Activated CD4-positive, alpha-beta T cell treated with anti-CD3 and anti-CD28 coated beads, Interleukin-2, amount 50 U/mL, for 48 hours (primary cell): ENCODE measurements at places on chromosomes 6 and 20.

DNA sequence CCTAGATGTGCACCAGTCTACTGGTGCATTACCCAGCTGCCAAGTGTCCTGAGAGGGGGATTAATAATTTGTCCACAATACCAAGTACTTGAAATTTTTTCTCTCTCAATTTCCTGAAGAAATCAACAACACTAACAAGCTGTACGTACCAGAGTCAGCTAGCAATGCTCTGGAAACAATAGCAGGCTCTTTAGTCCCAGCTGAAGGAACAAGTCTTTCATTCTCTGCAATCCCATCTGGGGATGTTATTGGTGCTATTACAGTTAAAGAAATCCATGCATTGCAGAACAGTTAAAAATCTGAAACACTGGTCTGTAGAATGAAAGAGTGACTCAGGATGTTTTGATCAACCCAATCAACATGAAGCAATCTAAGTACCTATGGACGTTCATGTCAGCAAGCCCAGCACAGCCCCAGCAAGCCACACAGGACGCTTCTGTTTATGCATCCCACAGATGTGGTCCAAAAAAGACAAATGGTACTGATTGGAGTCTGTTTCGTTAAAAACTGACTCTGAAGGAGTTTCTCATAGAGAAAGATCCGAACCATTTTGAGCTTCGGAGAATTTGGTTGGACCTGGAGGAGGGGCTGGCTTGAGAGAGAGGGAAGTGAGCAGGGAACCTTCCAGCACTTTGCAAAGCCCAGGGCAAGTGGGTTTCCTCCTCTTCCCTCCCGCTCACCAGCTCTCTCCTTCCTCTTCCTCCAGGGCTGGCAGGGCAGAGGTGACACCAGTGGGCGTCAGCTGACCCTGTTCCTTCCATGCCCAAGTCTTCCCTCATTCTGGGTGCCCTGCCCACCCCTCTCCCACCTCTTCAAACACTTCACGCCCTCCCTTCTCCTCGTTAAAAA is 11.9 kb downstream of the PRR18 start:
- no peak for DNase-seq

DNA sequence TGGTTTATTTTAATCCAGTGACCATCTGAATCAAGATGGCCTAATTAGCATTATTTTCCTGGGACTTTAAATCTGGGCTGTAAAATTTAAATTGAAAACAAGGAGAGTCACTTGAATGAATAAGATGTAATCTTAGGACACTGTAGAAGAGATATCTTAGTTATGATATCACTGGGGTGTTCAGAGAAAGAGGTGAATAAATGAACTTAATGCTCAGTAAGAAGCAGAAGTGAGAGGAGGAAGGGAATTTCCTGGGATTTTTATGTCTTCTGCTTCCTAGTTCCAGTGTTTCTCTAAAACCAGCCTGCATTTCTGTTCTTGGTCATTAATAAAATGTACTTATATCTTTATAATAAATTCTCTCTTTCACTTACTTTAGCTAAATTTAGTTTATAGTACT is 136.8 kb upstream of the PTPRK start:
- no peak for DNase-seq

DNA sequence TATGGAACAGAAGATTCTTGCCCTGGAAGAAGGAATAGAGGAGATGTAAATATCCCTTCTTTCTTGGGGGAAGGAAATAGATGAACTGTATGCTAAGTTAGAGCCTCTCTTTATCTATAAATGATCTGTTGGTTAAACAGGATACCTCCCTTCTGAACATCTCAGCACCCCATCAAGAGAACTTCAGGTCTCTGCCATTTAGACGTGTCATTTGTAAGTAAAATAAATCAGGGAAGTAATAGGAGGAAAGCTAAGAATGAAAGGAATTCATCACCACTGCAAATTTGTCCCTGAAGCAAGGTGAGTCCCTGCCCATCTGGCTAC is 42.5 kb upstream of the TNFAIP3 start:
- no peak for DNase-seq

GRCh38 chr6:166490671-166491500 is 95.6 kb downstream of the RAMACL start:
- no peak for DNase-seq

DNA sequence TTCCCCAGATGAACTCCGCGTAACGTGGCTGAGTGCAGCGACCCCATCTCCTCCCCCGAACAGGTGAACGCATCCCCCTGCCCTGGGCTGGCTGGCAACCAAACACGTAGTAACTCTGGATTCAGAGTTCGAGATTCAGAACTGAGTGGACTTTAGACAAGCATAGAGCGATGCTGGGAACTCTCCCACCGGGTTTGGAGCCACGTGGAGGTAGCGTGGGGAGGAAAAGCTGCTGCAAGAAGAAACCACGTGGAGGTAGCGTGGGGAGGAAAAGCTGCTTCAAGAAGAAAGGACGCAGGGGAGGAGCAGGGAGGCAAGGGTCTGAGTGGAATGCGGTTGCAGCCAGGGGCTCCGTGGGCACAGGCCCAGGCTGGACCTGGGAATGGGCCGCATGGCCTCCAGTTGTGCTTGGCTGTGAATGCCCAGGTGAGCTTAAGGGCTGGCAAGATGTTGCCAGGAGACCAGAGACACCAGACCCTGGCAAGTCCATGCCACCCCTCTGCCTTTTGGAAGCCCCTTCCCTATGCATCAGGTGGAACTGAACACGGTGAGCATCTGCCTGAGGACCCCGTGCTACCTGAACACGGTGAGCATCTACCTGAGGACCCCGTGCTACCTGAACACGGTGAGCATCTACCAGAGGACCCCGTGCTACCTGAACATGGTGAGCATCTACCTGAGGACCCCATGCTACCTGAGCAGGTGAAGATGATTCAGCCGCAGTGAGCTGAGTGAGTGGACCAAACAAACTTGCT is 118.0 kb upstream of the FRMD1 start:
- no peak for DNase-seq

GRCh38 chr6:33286946-33287914 is 1.8 kb downstream of the WDR46 start:
- DNase-seq = no peak

DNA sequence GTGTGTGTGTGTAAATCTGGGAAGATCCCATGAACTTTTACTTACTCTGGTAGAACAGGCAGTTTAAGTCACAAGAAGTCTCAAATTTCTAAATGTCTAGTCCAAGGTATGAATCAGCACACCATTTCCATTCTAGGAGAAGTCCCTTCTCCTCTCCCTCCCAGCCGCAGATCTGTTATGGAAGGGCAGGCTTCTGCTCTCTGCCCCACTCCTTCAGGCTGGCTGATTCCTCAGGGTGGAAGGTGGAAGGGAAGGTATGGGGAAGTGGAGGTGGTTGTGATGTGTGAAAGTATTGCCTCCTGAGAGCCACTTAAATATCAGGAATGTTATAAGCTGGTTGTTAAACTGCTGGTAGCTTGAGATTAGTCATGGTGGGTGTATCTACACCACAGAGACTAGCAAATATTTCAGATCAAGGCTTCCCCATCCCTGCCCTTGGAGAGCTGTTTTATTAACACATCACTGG is 44.5 kb upstream of the LAMA4 start:
- DNase-seq = no peak

GRCh38 chr6:2842139-2842552 is 483 bp upstream of the SERPINB1 start:
- no peak for DNase-seq

- DNase-seq = no peak
Measured at GRCh38 chr6:13688692-13689196, 22.9 kb downstream of the RANBP9 start.

DNA sequence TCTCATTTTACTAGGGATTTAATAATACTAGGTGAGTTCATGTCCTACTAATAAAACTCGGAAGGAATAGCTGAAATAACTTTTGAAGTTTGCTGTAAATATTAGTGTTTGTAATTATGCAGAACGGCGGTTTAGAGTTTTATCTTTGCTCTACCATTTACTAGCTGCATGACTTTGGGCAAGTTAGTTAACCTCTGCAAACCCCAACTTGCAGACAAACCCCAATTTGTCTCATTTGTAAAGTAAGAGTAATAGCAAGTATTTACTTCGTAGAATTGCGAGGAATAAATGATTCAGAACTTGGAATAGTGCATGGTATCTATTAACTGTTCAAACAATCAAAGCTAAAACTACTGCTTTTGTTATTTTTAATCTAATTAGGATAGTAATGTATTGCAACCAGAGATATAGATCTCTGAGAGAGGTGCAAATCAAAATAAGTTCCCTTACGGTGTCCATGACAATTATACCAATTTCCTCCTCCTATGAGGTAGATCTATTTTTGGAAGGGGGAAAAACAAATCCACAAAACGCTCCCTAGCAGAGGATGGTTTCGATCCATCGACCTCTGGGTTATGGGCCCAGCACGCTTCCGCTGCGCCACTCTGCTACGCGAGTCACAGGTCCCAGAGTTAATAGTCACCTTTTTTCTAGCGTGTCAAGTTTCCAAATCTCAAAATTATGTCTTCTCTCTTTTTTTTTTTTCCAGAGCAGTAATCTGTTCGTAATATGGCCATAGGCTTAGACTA is 35.1 kb upstream of the BTN3A2 start:
- peak; percentile 70 for DNase-seq

DNA sequence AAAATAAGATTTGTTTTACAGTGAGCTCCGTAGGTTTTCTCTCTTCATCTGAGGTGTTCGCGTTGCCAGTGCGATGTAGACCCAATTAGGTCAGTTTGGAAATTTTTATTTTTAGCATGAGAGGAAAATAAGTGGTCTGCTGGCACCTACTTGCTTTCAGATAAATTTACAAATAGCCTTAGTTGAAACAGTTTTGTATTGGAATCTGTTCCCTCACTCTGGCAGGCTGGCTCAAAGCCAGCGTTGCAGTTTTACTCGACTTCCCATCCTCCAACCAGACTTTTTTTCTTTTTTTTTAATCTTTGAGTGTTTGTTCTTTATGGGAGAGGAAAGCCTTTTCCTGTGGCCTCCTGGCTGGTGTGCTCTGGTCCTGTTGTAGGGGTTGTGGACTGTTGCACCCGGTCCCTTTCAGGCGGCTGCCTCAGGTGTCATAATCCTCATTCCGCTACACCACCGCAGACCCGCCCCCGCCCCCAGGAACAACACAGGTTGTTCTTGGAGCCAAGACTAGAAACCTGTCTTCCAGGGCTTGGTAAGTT is 46.7 kb downstream of the TIAM2 start:
- no peak for DNase-seq

DNA sequence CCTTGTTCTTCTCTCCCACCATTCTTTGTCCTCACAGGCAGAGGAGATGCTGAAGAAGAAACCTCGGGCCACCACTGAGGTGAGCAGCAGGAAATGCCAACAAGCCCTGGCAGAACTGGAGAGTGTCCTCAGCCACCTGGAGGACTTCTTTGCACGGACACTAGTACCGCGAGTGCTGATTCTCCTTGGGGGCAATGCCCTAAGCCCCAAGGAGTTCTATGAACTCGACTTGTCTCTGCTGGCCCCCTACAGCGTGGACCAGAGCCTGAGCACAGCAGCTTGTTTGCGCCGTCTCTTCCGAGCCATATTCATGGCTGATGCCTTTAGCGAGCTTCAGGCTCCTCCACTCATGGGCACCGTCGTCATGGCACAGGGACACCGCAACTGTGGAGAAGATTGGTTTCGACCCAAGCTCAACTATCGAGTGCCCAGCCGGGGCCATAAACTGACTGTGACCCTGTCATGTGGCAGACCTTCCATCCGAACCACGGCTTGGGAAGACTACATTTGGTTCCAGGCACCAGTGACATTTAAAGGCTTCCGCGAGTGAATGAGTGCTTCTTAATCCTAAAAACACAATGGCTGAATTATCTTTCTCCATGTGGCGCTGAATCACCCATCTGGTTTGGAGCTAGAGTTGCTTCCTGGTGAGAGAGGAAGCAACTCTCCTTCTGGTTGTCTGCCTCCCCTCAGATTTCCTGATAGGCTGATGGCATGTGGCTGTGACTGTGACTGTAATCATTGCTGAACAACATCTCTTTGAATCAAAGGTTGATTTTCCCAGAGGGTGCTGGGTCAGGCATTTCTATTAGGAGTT is 4.6 kb downstream of the MAD2L1BP start:
- DNase-seq = no peak

- no peak for DNase-seq
Measured at GRCh38 chr6:87333591-87334181, 4.6 kb upstream of the GJB7 start.

DNA sequence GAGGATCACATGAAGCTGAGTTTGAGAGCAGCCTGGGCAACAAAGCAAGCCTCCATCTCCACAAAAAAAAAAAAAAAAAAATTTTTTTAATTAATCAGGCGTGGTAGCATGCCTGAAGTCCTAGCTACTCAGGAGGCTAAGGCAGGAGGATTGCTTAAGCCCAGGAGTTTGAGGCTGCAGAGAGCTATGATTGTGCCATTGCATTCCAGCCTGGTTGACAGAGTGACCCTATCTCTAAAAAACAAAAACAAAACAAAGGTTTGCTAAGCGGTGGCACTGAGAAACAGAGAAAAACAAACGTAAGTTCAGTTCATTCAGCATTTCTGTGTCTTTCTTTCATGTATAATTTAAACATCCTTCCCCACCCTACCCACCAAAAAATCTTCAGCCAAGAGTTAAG is 78.4 kb downstream of the ANKS1A start:
- no peak for DNase-seq

DNA sequence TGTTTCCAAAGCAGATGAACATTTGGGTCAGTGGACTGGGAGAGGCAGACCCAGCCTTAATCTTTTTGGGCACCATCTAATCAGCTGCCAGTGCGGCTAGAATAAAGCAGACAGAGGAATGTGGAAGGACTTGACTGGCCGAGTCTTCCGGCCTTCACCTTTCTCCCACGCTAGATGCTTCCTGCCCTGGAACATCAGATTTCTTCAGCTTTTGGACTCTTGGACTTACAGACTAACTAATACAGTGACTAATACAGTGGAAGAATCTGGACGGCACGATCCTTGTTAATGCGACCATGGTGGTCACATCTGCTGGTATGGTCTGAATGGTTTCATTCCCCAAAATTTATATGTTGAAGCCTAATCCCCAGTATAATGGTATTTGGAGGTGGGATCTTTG is 122.6 kb upstream of the NXT1 start:
- DNase-seq = no peak

DNA sequence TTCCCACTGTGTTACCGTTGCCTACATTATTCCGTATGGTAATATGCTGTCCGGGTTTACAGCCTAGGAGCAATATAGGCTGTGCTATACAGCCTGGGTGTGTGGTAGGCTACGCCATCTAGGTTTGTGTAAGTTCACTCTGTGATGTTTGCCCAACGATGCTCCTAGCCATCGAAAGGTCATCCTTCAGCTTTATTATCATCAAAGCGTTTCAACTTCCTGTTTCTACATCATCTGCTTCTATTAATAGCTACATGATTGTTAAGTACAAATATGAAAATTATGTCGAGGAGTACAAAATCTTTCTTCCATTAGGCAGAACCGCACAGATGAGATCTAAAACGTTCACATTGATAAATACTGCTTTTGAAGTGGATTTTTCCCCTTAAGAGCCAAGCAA is 69.9 kb downstream of the PPP1R14C start:
- no peak for DNase-seq
